ENCODE measurements at places on chromosomes 1 and 21. TPM values are rescaled to one million over a fixed set of nuclear protein-coding genes. Genes with fewer than 3 reads are reported as not detected.

DNA sequence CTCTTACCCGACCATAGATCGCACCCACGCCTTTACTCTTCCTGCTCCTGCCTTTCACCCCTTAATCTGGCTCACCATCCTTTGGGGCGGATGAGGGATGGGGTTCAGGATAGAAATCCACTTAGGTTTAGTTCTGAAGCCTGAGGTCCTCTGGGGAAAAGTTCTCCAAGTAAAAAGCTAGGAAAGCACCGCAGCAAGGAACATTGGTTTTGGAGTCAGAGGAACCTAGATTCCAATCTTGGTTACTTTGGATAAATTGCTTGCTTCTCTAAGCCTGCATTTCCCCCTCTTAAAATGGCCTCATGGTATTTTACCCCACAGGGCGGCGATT is 988 bp upstream of the ASAP3 start:
- DNase-seq, result no peak

HENMT1 gene
- 25.6 TPM for total RNA-seq

DNA sequence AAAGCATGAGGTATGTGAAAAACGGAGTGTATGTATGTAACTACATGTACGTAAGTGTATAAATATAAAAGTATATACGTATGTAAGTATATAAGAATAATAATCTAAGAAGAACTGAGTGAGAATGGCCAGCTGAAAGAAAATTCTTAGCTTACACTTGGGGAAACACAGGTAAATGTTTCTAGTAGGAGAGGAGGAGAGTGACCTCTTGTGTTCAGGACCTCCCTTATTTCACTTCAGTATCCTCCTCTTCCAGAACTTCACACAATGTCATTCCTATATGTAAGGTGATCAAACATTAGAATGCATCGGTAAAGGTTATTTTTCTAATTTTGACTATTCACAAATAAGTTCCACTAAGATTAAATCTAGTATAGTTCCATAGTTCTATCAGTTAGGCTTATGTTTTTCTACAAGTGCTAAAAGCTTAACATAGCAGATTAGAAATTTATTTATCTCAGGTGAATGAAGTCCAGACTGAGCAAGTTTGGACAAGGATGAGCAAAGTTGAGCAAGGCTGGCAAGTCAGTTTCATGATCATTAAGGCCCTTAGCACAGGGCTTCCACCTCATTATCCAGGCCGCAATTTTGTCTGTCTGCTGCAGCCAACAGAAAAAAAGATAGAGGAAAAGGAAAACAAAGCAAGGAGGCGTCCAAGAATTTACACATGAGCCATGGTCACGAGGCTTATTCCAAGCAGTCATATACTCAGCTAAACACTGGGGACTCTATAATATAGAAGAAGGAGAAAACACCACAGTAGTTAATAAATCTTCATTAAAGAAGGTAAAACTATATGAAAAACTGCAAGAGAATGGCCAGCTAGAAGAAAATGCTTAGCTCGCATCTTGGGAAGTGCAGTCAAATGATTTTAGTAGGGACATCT is 7.1 kb upstream of the MROH9 start:
- no peak for DNase-seq

GRCh38 chr1:89763649-89763986 is 57.2 kb upstream of the LRRC8D start:
- no peak for DNase-seq

DNA sequence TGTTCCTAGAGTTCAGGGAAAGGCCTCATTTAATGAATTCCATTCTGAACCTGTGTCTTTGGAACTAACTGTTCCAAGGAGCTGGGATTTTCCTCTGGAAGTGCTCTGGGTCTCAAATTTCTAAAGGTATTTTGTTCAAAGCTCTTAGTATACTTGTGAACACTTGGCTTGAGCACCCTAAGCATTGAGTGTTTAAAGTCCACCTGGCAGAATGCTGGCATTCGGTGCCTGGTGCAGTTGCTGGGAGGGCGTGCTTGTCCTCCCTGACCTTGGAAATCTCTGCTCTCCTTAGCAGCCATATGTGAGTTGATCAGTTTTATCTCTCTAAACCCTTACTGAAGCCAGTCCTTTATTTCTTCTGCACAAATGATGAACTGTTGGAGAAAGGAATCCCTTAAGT is 3.0 kb downstream of the MTARC2 start:
- no peak for DNase-seq

DNA sequence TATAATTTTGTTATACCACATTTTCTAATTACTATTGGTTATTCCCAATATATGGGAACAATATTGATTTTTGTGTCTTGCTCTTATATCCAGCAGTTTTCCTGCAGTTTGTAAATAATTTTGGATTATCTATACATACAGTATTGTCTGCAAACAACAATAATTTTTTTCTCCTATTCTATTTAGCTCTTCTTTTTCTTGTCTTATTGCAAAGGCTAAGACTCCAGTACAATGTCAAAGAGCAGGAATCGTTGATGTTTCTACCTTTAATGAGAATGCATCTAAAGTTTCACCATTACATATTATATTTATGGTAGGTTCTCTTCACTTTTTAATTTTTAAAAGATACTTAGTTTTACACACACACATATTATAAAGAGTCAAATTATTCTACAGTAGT is 4.1 kb upstream of the AVPR1B start:
- no peak for DNase-seq

All from activated CD4-positive, alpha-beta memory T cell treated with anti-CD3 and anti-CD28 coated beads for 36 hours (primary cell).